ENCODE measurements at places on chromosomes 6 and 20.
A peak's percentile ranks its signal among the peaks of the same experiment; 100 is the strongest.

GRCh38 chr6:119171088-119171841, 92.8 kb upstream of the FAM184A start:
- DNase-seq: no peak

DNA sequence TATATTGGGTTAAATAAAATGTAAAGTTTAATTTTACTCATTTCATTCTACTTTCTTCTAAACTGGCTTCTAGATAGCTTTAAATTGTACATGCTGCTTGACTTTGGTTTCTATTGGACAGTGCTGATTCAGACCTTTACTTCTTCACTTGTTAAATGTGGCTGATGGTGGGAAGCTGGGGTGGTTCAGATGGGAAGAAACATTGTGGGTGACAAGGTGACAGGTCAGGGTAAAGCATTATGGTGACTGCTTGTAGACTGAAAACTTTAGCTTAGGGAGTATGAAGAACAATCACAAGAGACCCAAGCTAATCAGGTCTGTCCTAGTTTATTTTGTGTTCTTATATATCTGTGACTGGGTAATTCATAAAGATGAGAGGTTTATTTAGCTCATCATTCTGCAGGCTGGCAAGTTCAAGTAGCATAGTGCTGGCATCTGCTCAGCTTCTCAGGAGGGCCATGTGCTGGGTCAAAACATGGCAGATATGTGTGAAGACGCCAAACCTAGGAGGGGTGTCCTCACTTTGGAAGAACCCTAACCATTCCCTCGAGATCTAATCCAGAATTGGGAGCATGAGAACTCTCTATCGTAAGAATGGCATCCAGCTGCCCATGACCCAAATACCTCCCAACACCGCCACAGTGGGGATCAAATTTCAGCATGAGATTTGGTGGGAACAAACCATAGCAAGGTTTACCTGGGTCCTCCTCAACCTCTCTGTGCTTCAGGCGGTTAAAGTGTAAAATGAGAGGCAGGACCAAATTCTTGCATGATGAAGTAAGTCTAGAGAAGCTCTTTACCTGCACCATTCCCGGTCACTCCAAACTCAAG, 102.8 kb downstream of the FYN start:
- no peak for DNase-seq

GRCh38 chr6:32416036-32416435, 9.1 kb upstream of the BTNL2 start:
- DNase-seq: no peak

GRCh38 chr6:116452531-116452930, 8.6 kb upstream of the CALHM6 start:
- no peak for DNase-seq

DNA sequence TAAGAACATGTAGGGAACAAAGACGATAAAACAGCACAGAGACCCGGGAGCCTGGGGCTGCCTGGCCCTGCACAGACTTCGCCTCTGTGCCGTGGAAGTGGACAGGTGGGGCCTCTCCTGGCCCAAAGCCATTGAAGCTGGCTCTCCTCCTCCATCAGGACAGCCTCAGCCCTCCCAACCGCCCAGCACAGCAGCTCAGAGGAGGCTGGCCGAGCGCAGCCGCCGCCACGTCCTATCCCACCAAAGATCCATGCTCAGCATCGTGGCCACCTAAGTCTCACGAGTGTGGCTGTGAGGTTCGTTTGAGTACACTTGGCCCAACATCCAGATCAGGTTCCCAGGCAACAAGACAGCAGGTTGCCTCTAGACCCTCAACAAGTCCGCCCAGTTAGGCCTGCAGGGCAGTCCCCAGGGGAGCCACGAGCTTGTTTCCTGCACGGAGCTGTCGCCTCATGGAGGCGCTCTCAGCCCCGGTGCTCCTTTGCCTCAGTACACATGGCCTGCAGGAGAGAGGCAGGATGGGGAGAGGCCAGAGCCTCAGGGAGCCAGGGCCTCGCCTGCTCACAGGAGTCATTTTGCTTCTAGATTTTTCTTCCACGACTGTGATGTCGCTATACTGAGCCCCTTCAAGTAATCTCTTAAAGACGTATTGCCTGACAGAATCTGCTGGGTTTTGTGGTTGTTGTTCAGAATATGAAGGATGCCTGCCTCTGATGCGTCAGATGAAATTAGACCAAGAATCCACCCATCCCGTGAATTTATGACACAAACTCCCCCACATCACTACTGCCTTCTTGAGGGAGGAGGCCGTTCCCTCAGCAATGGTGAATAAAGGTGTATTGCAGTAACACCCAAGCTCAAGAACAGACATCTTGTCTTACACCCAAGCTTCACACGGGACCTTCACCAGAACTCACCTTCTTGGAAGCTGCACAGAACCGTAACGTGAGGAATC, 102.7 kb downstream of the RNASET2 start:
- no peak for DNase-seq

DNA sequence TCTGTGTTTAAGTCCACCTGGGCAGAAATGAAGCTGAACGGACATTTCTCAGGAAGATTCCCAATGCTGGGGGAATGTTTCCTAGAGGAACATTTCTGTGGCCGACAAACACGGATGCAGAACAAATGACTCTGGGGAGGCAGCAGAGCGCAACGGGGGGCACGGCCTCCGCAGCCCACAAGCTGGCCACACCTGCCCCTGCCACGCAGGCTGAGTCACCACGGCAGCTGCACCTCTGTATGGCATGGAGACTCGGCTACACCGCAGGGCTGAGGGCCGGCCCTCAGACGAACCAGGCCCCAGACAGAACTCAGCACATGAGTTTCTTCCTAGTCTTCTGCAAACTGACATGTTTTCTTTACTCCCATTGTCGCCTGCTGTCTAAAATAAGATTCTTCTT, 10.0 kb upstream of the PRR18 start:
- no peak for DNase-seq

- DNase-seq: no peak
Measured at GRCh38 chr6:27494987-27495385, 22.1 kb upstream of the ZNF184 start.

GRCh38 chr20:23528867-23529431, 38.0 kb downstream of the CST8 start:
- no peak for DNase-seq

- no peak for DNase-seq
Measured at GRCh38 chr20:37081717-37082289, 14.0 kb downstream of the RBL1 start.

GRCh38 chr20:50368813-50369224, 141.4 kb upstream of the PTPN1 start:
- no peak for DNase-seq

- DNase-seq: no peak
Measured at GRCh38 chr6:45688180-45688579, 310.4 kb upstream of the SUPT3H start.

- DNase-seq: no peak
Measured at GRCh38 chr6:52230685-52231084, 13.6 kb downstream of the IL17F start.

- no peak for DNase-seq
Measured at GRCh38 chr6:140711019-140711613, 1336.7 kb upstream of the CITED2 start.

DNA sequence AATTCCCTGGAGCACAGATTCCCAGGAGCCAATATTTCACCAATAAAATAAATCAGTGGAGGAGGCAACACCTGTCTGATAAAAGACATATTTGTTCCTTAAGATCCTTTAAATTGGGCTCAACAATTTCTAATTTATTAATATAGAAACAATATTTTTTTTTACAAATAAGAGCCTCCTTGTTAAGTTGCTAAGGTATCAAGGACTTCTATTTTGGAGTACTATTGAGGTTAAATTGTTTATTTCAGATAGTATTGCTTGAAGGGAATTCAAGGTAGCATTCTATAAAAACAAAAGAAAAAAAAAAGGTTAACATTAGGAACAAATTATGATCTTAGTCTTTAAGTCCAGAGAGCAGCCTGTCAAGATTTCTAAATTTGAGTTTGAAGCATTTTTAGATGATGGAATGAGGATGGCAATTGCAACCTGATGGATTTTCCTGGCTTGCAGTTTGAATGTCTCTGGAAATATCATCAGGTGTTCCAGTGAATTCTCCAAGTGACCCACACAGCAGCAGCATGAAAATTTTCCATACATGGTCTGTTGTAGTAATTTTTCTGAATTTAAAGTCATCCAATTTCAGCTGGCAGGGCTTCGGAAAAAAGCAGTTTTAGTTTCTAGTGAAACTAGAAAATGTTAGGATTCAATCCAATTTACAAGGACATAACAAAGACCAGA, 19.3 kb upstream of the NCR2 start:
- DNase-seq: no peak

DNA sequence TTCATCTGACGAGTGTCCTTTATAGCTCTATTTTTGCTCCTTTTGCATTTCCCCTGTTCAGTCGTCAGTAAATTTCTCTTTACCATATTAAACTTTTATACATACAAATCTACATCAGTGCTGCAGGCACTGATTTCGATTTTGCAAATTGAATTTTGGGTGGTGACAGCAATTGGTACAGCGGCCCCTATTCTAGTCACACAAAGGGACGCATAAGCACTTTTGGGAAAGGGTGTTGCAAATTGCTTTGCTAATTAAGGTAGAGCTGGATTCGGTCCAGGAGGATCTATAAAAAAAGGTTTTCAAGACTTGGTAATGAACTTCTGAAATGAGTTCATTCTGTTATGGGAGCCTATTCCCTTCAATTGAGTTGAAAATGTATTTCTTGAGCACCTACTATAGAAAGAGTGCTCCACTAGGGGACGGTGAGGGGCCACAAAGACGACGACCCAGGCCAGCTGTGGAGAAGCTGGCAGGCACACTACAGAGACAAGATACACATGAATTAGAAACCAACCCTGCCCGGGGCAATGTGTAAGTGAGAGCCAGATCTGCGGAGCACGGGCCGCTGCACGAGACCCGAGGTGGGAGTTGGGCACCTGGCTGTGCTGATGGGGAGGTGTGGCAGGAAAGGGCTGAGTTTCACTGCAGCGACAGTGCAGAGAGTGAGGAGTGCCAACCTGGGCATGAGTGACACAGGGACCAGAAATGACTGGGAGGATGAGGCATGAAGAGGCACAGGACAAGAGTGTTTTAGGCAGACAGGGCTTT, 5.4 kb downstream of the UQCC2 start:
- no peak for DNase-seq

GRCh38 chr20:43188861-43189553, 699 bp downstream of the PTPRT start:
- DNase-seq: peak; percentile 8

- no peak for DNase-seq
Measured at GRCh38 chr6:29530671-29531310, 28.7 kb downstream of the UBD start.

DNA sequence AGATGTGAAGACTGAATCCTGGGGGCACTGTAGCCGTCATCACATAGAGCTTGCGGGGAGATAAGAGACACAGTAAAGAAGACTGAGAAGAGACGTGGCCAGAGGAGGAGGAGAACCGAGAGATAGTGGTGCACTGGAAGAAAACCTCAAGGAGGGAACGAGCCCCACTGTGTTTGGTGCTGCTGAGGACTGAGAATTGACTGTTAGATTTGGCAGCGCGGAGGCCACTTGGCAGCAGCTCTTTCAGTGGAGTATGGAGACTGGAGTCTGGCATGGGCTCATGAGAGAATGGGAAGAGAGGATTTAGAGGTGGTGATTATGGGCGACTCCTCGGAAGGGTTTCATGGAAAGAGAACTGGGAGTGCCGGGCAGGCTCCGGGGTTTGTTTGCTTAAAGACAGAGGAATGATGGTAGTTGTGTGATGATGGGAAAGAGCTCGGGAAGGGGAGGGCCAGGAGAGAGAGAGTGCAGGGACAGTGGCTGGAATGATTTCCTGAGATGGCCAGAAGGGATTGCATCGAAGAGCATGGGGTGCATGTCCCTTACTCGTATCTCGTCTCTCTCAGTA, 18.0 kb downstream of the CDYL start:
- no peak for DNase-seq

- no peak for DNase-seq
Measured at GRCh38 chr20:5827098-5827853, 77.1 kb downstream of the SHLD1 start.

DNA sequence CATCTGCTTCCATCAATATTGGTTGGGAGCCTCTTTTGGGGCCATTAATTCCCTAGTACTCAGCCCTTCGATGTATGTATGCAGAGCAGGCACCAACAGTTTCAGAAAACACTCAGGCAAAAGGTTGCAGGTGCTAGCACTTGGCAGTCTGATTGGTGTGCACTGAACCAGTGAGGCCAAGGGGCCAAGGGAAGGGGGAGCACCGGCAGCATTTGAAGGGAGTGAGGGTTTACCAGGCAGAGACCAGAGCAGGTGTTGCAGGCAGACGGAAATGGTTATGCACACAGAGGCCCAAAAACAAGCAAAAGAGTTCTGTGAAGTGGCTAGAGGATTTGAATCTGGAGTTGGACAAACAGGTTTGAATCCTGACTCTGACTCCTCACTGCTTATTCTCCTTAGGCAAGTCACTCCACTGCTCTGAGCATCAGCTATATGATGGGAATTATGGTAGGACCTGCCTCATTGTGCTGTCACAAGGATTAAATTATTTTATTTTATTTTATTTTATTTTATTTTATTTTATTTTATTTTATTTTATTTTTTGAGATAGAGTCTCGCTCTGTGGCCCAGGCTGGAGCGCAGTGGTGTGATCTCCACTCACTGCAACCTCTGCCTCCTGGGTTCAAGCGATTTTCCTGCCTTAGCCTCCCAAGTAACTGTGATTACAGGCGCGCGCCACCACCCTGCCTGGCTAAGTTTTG, 58.1 kb upstream of the SHLD1 start:
- DNase-seq: no peak

- no peak for DNase-seq
Measured at GRCh38 chr6:108983151-108983550, 111.5 kb downstream of the SESN1 start.

DNA sequence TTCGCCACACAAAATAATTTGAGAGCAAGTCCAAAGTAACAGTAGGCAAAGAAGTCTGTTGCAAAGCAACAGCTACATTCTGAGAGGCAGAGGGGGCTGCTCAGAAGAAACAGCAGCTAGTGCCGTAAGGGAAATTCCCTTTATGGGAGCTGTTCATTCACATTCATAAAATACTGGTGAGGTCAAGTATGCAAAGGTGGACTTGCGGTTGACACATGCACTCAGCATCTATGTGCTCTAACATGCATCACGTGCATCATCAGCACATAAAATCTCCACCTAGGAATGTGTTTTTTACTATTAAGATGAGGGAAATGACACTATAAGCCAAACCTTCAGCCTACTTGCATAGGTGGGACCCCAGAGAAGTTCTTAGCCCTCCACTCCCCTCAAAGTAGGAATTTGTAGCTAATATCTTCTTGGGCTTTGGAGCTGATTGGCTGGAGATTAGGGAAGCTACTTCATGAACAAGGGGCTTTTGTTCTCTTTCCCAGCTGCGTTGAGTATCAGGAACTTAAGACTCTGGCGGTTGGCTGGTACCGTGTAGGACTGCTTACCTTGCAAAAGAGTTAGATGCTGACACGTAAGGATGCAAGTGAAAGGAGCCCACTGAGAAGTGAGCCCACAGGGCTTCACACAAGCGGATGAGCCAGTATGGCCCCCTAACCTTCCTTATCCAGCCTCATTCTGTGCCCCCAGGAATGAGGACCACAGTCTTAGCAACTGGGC, 12.4 kb downstream of the CST3 start:
- no peak for DNase-seq
